CD4-positive, alpha-beta T cell treated with Interleukin-1 beta for 1 hour (primary cell): ENCODE measurements at places on chromosomes 4 and X.

DNA sequence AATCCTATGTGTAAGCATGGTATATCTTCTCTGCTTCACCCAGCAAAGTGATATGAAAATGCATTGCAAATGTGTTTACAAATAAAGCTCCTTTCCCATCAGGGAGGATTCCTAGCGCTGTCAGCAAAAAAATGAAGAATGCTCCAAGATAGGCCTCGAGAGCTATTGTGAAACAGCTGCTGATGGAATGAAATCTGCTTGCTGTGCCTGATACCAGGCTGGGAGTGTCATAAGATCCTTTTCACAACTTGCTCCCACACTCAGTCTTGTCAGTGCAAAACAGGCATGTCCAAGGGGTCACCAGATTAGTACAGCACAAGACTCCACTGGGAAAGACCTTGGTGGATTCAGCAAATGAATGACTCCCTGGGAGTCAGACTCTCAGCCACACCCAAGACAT, 34.1 kb downstream of the HNRNPH2 start:
- no peak for DNase-seq

GRCh38 chrX:130786030-130786429, 117.0 kb downstream of the ENOX2 start:
- DNase-seq, result no peak

DNA sequence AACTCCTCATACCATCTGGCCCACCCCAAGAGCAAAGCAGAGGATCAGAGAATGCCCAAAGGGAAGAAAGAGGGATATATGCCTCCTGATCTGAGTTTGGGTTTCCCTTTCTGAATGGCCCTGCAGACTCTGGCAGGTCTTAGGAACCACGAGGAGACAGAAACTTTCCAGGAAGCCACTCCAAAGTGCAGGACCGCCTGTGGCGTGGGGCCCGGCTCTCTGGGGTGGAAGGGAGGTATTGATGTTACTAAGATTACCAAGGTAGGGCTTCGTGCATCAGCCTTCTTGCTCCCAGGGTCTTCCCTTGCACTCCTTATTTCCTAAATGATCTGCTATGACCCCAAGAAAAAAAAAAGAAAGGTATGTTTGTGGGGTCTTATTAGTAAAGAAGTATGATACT, 41.9 kb upstream of the SPRY1 start:
- DNase-seq, result no peak

- no peak for DNase-seq
These were observed 12.0 kb downstream of the ADAMTS3 start for GRCh38 chr4:72557021-72557420.

DNA sequence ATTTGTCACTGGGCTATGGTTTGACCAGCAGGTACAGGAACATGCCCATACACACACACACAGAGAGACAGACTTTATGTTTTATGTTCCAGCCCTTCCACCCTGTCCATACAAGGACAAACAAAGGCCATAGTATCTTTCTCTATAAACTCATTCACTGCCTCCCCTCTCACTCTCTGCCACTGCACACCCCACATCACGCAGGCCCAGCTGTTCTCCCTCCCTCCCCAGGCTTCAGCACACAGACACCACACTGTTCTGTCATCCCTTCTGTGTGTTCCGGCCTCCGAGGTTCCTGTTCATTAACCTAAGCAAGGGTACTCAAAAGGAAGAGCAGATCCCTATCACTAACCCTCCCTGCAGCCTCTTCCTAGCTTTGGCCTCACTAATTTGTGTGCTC, 17.8 kb downstream of the LAS1L start:
- DNase-seq, result no peak

DNA sequence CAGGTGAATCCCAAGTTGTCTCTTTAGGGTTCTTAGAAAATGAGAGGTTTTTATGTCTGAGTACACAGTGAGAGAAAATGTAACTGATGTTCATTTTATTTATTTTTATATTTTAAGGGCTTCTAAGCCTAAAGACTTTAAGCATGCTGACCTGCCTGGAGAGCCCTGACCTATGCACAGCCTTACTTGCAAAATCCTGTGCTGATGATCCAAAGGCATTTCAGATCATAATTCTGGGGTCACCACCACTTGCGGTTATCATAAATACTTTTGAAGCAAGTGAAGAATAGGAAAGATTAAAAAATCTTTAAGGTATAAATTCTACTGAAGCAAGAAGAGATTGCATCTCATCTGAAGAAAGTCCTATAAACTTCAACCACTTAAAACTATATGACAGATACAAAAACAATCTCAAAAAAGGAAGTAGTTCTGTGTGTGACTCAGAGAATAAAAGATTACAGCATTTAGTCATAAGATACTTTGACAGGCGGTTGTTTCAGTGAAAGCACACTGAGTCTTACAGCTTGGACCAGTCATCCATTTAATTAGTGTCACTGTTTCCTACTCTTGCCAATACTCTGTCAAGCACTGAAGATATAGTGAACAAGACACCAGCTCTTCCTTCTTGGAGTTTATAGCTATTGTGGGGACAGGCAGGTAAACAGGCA, 245.2 kb upstream of the DIPK2B start:
- no peak for DNase-seq

- DNase-seq, result no peak
These were observed 746.9 kb downstream of the PCDH19 start for GRCh38 chrX:99663136-99663535.

DNA sequence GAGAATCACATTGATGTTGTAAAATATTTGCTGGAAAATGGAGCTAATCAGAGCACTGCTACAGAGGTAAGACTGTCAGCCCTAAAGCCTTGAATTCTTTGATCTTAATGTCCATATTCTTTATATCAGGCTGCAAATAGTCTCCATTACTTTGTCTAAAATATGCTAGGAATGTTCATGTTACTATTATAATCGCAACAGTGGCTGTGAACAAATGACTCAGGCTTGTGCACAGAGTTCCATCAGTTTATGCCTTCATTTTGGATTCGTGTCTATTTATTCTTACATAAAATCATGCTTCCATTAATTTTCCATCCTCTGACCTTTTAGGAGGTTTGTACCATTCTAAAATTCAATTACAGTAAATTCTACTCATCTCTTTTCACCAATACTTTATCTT, 182.7 kb downstream of the ANK2 start:
- DNase-seq, result no peak
